ENCODE measurements at places on chromosomes 4 and X.

DNA sequence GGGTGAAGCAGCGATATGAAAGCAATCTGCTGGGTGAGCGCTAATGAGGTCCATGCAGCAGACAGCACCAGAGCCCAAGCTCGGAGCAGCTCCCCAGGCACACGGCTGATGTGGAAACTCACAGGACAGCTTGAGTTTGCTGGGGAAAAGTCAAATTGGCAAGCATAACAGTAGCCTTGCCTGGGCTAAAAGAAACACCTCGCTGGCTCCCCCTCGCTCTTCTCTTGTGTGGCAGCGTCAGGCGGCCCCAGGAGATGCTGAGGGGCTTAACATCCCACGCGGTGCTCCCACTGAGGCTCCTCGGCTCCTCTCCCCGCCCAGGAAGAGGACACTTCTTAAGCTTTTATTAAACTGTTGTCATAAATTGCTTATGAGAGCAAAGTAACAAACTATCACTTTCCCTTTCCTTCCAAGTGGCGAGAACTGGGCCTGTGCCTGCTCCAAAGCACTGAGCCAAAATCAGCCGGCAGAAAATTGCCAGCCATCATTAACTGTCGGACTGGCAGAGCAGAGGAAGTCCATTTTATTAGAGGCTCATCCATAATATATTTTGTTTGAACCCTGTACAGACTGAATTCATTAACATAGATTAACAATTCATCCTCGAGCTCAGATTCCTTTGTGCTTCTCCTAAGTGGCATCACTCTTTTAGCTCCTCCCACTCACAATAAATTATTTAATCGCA is 111.4 kb downstream of the TSPAN5 start:
- no peak for DNase-seq

DNA sequence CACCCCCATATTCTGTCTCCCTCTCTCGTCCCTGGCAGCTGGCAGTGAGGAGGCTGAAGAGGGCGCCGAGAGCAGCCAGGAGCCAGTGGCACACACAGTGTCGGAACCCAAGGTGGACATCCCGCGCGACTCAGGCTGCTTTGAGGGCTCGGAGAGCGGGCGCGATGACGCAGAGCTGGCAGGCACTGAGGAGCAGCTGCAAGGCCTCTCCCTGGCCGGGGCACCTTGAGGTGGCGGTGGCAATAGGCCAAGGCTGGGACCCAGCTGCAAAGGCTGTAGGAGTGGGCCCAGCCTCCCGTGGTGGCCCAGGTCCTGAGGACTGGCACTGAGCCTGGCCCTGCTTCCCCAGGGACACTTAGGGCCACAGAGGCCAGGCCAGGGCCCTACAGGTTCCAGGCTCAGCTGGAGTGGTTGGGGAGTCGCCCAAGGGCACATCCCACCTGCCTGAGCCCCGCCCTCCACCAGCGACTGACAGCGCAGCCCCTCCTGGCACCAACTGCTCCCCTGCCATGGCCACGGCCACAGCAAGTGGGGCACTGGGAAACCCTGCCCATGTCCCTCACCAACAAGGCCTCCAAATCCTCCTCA is 13.9 kb downstream of the SASH3 start:
- no peak for DNase-seq

DNA sequence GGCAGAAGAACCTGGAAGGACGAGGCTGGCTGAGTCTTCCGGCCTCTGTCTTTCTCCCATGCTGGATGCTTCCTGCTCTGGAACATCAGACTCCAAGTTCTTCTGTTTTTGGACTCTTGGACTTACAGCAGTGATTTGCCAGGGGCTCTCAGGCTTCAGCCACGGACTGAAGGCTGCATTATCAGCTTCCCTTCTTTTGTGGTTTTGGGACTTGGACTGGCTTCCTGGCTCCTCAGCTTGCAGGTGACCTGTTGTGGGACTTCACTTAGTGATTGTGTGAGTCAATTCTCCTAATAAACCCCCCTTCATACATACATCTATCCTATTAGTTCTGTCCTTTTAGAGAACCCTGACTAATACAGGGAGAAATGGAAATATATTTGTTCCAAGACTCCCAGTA is 265.8 kb downstream of the PCDH18 start:
- DNase-seq: no peak

DNA sequence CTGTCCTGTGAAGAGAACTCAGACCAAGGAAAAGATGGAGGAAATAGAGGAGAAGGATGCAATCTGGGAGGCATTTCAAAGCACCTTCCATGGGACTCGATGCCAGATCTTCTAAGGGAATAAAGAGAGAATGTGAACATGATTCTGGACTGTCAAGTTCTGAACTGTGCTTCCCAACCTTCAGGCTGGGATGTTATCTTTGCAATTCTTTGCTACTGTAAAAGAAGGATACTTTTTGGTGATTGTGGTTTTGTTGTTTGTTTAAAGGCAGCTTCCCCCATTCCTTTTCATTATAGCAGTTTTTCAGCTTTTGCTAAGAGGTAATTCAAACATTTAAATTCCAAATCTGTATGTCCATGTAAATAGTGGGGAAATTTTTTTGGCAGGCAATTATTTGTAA is 217.3 kb downstream of the NWD2 start:
- no peak for DNase-seq

GRCh38 chrX:4754878-4755604 is 1041.6 kb upstream of the PRKX start:
- DNase-seq: no peak

- DNase-seq: no peak
Measured at GRCh38 chr4:159129814-159130550, 27.1 kb downstream of the RAPGEF2 start.

- DNase-seq: no peak
Measured at GRCh38 chr4:186566068-186566467, 10.7 kb upstream of the MTNR1A start.

GRCh38 chr4:25914670-25915352 is 791 bp downstream of the SMIM20 start:
- no peak for DNase-seq

DNA sequence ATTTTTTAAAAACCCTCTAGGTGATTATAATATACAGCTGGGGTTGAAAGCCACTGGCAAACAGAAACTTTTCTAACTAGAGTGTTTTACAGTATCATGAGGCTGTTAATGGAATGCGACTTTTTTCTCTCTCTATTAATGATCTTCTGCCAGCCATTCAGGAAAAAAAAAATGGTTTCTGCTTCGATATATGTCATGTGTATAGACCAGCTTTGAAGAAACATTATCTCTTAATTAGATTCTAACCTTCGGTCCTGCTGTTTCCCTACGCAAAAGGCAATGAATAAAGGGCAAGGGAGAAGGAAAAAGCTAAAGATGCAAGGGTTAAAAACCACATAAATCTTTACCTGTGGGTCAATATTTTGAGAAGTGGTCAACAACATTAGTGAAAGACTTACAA is 1662.1 kb upstream of the TENM3 start:
- no peak for DNase-seq

DNA sequence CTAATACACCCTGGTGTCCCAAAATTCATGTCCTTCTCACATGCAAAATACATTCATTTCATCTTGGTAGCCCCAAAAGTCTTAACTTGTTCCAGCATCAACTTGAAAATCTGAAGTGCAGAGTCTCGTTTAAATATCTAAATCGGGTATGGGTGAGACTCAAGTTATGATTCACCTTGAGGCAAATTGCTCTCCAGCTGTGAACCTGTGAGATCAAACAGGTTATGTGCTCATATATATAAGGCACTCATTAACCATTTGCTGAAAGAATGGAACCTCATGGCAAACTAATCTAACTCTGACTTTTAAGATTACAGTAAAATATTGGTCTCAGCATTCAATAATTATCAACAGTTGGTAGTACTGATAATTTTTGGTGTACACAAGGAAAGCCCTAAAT is 55.5 kb downstream of the PDLIM5 start:
- no peak for DNase-seq

- no peak for DNase-seq
Measured at GRCh38 chr4:88858752-88859151, 161.1 kb upstream of the NAP1L5 start.

All from stimulated activated CD8-positive, alpha-beta memory T cell treated with anti-CD3 and anti-CD28 coated beads, Interleukin-12 subunit alpha, Interleukin-12 subunit beta, amount 100 ng/mL, for 1 hour (primary cell).